RPMI8226 (cell line): ENCODE measurements at places on chromosomes 1 and 21.

DNA sequence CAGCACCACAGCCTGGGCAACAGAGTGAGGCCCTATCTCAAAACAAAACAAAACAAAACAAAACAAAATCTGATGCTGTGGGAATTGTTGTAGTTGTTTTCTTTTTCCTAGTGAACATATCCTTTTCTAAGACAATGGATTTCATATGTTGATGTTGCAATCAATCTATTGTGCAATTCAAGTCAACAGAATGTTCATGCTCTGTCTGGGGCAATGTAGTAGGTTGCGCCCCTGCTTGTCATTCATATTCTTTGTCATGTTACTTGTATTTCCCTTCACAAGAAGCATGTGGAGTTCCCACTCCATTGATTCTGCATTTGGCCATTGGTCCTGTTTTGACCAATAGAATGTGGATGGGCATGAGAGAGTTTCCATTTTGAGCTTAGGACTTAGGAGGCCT lies 223.9 kb downstream of the DUSP10 start:
- no peak for DNase-seq

DNA sequence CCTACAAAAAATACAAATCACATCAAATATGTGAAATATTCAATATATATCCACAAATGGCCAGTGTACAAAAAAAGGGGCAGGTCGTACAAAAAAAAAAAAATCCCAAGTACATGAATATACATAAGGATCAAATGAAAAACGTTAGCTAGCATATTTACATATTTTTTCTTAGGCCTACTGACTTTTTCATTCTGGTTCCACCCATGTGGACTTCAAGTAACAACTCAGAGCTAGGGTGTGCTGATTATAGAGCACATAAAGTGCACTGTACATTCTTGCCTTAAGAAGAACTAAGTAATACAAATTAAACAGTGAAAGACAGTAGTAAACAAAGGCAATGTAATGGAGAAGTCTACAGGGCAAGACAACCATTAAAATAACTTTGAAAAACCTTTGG lies 297.0 kb downstream of the AKT3 start:
- DNase-seq, result no peak

DNA sequence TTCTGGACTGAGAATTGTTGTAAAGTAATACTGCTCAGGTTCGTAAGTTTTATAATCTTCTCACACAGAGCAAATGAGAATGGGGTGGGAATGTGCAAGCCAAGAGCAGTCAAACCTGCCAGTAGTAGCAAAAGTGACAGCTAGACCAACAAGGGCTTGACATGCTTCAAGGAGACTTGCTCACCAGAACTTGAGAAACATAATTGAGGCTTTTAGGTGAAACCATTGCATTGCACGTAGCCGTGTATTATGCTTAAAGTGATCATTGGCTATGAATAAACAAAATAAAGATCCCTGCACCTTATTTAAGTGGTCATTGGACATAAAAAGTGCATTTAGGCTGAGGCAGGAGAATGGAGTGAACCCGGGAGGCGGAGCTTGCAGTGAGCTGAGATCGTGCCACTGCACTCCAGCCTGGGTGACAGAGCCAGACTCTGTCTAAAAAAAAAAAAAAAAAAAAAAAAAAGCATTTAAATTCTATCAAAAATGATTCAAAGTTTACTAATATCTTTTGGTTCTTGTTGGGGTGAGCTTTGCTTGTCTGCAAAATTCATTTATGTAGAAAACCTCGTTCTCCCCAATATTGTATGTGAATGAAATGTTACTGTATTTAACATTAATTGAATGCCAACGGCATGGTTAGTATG lies 11.8 kb upstream of the CCT8 start:
- DNase-seq, result no peak

GRCh38 chr1:11340233-11340632 lies 67.2 kb downstream of the UBIAD1 start:
- no peak for DNase-seq

DNA sequence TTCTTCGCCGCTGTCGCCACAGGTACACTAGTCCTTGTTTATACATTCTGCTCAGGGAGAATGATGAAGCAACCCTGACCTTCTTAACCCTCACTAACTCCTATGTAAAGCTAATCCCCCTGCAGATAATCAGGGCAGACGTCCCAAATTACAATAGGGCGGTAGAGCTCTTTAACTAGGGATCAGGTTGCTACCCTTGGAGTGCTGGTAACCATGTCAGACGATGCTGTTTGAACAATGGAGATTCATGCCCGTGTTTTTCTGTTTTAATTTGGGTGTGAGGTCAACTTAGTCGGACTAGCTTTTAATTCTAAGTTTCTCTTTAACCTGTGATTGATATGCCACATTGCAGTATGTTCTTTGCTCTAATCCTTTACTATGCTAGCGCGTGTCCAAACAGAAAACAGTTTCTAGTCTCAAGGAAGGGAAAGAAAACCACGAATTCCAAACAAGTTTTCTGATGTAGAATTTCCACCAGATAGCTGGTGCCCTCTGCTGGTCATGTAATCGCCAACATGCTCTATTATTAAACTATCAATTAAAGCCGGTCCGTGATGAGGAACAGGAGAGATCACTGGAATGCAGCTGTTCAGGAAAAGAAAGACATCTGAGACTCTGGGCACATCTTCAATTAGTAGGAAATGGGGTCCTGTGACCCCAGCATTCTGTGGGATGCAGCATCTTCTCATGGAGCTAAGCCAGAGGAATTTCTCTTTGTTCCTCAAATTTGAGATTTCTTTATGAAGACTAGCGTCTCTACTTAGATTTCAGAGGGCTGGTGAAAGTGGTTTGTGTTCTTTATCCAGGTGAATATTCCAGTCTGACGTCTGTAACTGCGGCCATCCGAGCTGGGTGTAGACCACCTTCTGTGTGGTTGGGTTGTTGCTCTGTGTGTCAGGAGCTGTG lies 18.3 kb upstream of the VAMP3 start:
- DNase-seq, result peak; percentile 72

GRCh38 chr1:185701650-185702049 lies 32.5 kb upstream of the HMCN1 start:
- DNase-seq, result no peak

DNA sequence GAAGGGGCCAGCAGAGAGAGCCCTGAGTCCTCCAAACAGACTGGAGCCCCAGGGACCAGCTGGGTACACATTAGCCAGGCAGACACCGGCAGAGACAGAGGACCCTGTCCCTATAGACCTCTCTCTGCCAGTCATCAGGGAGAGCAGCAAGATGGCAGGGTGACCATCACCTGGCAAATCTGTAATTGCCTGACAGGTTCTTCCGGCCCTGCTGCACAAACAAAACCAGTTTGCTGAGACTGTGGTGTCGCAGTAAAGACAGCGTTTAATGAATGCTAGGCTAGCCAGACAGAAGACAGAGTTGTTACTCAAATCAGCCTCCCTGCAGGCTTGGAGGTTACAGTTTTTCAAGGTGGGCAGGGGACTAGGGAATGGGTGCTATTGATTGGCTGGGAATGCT lies 618.9 kb downstream of the NPHP4 start:
- no peak for DNase-seq

- DNase-seq, result no peak
Observed at GRCh38 chr1:87951852-87952251, 623.2 kb downstream of the LMO4 start.

GRCh38 chr1:174998569-174999215 lies 1.1 kb upstream of the CACYBP start:
- DNase-seq, result peak; percentile 82

DNA sequence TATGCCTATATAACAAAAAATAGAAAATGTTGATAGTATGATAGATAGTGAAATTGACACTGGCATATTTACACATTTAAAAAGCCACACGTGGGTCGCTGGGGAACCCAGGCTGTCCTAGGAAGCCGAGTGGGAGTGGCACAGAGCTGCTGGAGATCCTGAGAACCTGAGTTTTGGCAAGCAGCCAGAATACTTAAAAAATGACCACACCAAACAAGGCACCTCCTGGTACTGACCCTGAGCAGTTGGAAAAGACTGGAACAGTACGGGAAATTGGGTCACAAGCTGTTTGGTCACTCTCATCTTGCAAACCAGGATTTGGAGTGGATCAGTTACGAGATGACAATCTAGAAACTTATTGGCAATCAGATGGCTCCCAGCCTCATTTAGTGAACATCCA lies 111.5 kb downstream of the ZFYVE9 start:
- no peak for DNase-seq

GRCh38 chr1:163174524-163175437 lies 27.9 kb downstream of the RGS5 start:
- DNase-seq, result peak; percentile 71

- peak; percentile 95 for DNase-seq
Observed at GRCh38 chr1:41411229-41411628, 50.0 kb downstream of the FOXO6 start.

- DNase-seq, result no peak
Observed at GRCh38 chr1:233055879-233056641, 105.6 kb downstream of the NTPCR start.

DNA sequence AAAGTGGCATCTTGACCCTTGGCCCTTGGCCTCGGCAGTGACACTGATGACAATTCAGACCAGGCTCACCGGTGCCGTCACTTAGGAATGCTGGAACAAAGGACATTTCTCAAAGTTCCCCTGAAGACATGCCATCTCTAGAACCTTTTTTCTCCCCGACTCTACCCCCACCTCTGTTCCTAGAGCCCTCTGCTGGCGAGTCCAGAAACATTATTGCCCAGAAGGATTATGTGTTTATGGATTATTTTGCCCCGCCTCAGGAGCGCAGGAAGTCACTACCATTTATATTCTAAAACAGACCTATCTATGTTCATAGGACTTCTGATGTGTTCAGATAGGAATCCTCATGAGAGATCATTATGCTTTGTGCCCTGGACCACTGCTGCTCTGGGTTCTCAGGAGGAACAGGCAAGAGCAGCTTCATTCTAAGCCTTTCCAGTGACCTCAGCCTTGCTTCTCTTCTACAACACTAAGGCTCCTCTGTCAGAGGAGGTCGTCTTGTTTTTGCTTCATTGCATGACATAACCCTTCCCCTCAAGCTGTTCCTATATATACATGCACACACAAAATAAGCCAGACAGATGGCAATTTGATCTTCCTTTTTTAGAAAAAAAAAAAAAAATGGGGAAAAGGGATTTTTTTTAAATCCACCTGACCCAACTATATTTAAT lies 12.4 kb upstream of the SHISA4 start:
- no peak for DNase-seq

- no peak for DNase-seq
Observed at GRCh38 chr1:103509250-103509649, 16.2 kb upstream of the RNPC3 start.

- no peak for DNase-seq
Observed at GRCh38 chr1:88780485-88780884, 96.4 kb downstream of the PKN2 start.

DNA sequence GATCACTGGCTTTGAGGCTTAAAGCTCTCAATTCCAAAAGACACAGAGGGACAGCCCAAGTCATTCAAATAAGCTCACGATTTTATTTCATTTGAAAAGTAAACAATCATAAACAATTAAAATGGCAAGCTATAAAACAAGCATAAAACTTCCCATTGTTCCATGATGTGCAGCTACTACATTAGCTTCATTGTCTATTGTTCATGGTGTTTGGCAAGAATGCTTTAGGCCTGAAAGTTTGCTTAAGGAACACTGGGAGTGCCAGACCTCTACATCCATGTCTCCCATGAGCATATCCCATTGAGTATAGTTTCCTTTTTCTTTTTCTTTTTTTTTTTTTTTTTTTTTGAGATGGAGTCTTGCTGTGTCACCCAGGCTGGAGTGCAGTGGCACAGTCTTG lies 286.1 kb upstream of the ESRRG start:
- DNase-seq, result no peak

DNA sequence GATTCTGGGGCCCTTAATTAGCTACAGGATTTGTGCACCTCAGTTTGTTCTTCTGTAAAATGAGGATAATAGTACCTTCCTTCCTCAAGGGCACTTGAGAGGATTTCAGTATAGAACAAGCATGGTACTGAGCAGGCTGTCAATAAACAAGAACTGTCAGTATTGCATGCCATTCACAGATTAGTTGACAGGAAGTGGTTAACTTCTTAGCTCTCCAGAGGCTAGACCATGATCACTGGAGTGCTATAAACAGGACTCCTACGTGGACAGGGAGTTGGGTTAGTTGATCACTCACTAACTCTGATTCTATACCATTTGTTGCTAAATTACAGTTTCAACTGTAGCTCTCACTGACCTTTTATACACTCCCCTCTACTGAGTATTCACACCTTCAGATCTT lies 126.2 kb upstream of the DAB1 start:
- DNase-seq, result no peak

DNA sequence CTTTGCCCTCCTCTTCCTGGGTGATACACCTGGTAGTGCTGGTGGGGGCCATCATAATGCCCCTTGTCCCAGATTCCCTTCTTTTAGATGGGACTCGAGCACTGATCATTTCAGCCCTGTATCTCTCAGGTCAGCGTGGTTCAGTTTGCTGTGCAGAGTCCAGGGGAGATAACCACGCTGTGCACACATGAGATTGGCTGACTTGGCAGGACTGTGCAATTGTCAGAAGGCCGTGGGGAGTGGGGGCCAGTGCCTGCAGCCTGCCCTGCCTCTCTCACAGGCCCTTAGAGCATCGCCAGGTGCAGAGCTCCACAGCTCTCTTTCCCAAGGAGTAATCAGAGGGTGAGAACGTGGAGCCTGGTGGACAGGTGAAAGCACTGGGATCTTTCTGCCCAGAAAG lies 15.2 kb downstream of the EPHX1 start:
- no peak for DNase-seq

DNA sequence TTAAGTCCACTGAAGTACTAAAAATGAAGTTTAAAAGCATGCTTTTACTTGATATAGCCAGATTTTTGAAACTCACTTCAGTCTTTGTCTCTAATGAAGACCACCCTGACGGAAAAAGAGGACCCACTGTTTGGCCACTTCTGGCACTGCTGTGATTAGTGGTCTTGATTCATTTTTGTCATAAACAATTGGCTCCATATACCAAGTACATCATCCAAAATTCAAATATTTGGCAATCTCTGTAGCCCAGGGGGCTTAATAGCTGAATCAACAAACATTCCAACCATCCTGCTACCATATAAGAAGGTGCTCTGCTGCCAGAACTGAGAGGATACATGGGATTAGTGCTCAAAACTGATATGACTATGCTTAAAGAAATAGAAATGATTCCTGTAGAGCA lies 156.0 kb downstream of the COL24A1 start:
- DNase-seq, result no peak

GRCh38 chr1:38250356-38250755 lies 203.8 kb upstream of the POU3F1 start:
- no peak for DNase-seq

GRCh38 chr1:118335331-118335732 lies 150.3 kb upstream of the SPAG17 start:
- DNase-seq, result peak; percentile 32

DNA sequence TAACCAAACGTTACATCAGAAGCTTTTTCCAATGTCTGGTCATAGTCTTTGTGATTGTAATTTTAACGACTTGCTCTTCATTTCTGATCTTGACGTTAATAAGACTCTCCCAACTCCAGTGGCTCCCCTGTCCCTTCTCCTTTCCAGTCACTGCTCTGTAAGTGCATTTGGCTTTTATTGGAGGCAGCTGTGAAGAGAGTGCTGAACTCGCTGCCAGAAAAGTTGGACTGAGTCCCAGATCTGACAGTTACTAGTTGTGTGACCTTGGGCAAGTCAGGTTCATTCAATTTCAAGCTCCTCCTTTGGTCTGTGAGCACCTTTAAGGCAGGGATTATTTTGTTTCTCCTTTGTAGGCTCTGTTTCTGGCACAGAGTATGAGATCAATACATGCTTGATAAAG lies 109.6 kb upstream of the TSPAN2 start:
- DNase-seq, result peak; percentile 21

GRCh38 chr1:51636191-51636590 lies 19.3 kb downstream of the OSBPL9 start:
- DNase-seq, result no peak

GRCh38 chr1:33460947-33461629 lies 11.4 kb upstream of the ZSCAN20 start:
- peak; percentile 92 for DNase-seq

GRCh38 chr1:23369335-23370013 lies at the start of gene ZNF436:
Gene ZNF436 (minus strand): TSS chr1:23369836. CDS start chr1:23368005, 1,831 bp downstream.
- peak; percentile 98 for DNase-seq
